Daoy (cell line): ENCODE measurements at places on chromosomes 1 and 21. TPM values are rescaled to one million over a fixed set of nuclear protein-coding genes. Genes with fewer than 3 reads are reported as not detected.

The ASTN1 gene
- 2.0 and 4.5 TPM in 2 replicates for total RNA-seq

The DNALI1 gene
- 3.8 and 9.3 TPM in 2 replicates for total RNA-seq

The ATP8B2 gene
- 31.6 and 41.7 TPM in 2 replicates for total RNA-seq

The SLAMF7 gene
- 0.03 and 0.91 TPM in 2 replicates for total RNA-seq

The LAX1 gene
- not detected in 2 replicates for total RNA-seq

The PIK3R3 gene
- total RNA-seq = 17.7 and 30.2 TPM in 2 replicates

The SLC45A1 gene
- total RNA-seq = 0.06 and 0.34 TPM in 2 replicates

The DDR2 gene
- 17.8 and 23.9 TPM in 2 replicates for total RNA-seq

The PPIAL4G gene
- total RNA-seq = not detected in 2 replicates

The JMJD4 gene
- 17.3 and 22.3 TPM in 2 replicates for total RNA-seq

The SLC5A9 gene
- total RNA-seq = not detected in 2 replicates

The NHLH1 gene
- not detected in 2 replicates for total RNA-seq

The HES5 gene
- total RNA-seq = not detected in 2 replicates

The TTC39A gene
- total RNA-seq = 0.06 and 0.95 TPM in 2 replicates

The OR2W3 gene
- 3.8 and 6.7 TPM in 2 replicates for total RNA-seq

The NOS1AP gene
- 0.06 TPM in 1 of 2 replicates, not detected in the other for total RNA-seq

The FTCD gene
- total RNA-seq = 0.34 TPM in 1 of 2 replicates, not detected in the other

The TXLNA gene
- 63.1 and 66.6 TPM in 2 replicates for total RNA-seq

The CR1L gene
- 0.21 and 0.69 TPM in 2 replicates for total RNA-seq

The OLIG2 gene
- 1.3 and 3.1 TPM in 2 replicates for total RNA-seq

The OR2L2 gene
- total RNA-seq = 0.06 TPM in 1 of 2 replicates, not detected in the other

The TNNT2 gene
- total RNA-seq = not detected in 2 replicates

The CCDC190 gene
- 1.4 and 2.7 TPM in 2 replicates for total RNA-seq

The ATP13A2 gene
- total RNA-seq = 47.2 and 70.7 TPM in 2 replicates
